ENCODE measurements at places on chromosomes 3 and 15.

DNA sequence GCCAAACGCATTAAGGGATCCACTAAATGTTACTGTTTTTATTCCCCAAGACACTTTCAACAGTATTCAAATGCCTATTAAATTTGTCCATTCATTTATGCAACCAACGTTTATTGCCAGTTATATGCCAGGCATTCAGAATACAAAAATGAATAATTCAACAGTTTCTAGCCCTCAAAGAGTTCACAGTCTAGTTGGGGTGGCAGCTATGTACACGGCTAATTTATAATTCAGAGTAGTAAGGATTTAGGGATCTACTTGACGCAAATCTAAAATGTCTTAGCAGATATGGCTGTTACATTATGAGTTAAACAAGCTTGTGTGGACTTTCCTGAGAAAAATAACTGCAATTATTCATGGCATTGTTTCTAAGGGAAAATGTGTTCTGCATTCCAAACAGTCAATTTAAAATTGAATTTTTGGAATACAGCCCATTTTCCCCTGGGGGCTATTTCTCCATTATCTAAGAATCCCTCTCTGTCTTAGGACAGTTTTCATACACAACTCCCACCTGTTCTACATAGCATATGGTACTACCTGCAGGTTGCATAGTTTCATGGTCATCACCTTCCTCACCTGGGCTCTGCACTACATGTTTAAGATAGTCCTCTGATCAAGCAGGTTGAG lies 11.5 kb upstream of the MSL2 start:
- DNase-seq, result no peak

GRCh38 chr15:98121536-98121935 lies 161.0 kb downstream of the ARRDC4 start:
- DNase-seq, result no peak

DNA sequence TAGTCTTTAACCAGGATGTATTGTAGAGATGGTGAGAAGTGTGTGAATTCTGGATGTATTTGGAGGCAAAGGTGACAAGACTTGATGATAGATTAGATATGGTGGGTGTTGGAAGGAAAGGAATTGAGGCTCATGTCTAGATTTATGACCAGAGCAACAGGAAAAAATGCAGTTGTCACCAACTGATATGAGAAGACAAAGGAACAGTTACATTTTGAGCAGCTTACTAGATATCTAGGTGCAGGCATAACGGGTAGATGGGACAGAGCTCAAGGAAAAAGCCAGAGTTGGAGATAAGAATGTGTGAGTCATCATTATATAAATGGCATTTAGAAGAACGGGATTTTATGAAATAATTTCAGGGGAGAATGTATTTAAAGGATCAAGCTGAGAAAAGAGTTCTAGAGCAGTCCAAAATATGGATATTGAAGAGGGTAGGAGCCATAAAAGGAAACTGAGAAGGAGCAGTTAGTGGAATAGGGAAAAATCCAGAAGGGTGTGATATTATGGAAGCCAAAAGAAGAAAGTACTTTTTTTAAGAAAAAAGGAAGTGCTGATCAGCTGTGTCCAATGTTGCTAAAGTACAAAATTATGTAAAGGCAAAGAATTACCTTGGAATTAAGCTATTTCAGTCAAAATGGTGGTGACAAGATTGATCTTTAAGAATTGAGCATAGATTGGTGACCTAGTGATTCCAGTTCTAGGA lies 262.5 kb downstream of the CGGBP1 start:
- no peak for DNase-seq

- DNase-seq, result no peak
These were observed 129.0 kb downstream of the TJP1 start for GRCh38 chr15:29693225-29693624.

DNA sequence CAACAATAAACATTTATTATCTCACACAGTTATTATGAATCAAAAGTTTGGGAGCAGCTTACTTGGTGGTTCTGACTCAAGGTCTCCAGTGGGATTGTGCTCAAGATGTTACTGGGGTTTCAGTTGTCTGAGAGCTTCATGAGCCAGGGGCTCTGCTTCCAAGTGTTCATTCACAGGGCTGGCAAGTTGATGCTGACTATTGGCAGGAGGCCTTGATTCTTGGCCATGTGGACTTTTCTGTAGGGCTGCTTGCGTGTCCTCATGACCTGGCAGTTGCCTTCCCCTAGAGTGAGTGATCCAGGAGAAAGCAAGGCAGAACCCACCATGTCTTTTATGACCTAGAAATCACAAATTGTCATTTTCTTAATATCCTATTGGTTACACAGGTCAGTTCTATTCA lies 87.2 kb upstream of the TNFAIP8L3 start:
- no peak for DNase-seq
